ENCODE measurements at places on chromosomes 2 and 18.
A peak's percentile ranks its signal among the peaks of the same experiment; 100 is the strongest.

DNA sequence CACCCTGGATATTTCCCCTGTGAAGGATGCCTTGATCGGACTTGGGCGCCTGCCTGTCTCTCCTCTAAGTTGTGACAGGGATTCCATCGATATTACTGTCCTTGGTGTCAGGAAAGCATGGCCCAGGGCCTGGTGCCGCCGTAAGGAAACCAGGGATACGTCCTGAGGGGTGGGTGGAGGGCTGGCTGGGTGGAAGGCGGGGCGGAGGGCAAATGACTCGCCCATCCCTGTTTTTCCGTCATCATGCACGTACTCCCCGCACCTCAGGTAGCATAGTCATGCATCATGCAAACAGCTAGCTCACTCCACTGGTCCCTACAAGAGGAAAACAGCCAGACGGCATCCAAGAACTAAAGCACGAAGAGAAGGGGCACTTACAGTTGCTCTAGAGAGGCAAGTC, 57.1 kb downstream of the PXDN start:
- no peak for DNase-seq

GRCh38 chr2:68185541-68186164, 28.0 kb downstream of the PNO1 start:
- DNase-seq: peak; percentile 28

DNA sequence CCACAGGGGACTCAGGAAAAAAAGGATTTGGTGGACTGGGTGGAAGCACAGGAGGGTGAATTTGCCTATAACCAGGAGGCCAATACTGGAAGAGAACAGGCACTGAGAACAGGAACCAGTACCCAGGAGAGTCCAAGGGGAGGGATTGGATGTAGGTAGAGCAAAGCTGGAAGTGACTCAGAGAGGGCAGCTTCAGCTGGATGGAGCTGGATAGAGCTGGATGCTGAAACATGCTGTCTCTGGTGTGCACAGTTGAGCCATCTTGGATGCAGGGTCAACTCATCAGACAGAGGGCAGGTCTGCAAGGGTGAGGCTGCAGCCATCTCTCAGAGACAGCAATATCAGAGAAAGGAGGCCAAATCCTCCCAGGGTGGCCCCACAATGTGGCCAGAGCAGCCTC, 134.0 kb downstream of the GALNT14 start:
- DNase-seq: no peak

DNA sequence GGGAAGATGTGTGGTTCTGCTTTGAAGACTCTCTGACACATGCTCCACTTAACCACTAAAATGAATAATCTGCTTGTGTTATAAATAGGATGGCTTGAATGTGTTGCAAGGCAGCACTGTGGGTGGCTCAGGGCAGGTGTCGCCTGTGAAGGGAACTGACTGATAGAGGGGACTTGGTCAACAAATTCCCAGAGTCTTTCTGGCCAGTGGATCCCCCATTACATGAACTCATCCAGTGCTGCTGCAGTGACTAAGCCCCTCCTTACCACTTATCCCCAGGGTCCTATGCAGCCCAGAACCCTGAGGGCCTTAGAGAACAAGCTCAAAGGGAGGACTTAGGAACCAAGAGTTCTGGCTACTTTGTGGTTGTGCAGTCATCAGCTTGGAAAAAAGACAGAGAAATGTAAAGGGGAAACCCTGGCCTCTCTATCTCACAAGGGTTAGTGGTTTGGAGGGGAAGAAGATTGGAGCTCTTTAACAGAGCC, 226.2 kb upstream of the TNP1 start:
- DNase-seq: peak; percentile 59

- DNase-seq: no peak
These were observed 954 bp downstream of the RAPGEF4 start for GRCh38 chr2:172736424-172737174.

DNA sequence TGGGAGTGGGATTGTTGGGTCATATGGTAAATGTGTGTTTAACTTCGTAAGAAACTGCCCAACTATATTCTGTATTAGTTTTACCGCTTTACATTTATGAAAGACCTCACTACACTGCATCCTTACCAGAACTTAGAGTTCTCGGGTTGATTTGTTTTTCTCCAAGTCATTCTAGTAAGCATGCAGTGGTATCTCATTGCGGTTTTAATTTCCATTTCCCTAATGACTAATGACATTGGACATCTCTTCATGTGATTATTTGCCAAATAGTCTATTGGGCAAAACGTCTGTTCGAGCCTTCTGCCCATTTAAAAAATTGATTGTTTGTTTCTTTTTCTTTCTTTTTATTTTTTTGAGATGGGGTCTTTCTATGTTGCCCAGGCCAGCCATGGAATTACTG, 6.8 kb downstream of the FBLN7 start:
- DNase-seq: no peak

DNA sequence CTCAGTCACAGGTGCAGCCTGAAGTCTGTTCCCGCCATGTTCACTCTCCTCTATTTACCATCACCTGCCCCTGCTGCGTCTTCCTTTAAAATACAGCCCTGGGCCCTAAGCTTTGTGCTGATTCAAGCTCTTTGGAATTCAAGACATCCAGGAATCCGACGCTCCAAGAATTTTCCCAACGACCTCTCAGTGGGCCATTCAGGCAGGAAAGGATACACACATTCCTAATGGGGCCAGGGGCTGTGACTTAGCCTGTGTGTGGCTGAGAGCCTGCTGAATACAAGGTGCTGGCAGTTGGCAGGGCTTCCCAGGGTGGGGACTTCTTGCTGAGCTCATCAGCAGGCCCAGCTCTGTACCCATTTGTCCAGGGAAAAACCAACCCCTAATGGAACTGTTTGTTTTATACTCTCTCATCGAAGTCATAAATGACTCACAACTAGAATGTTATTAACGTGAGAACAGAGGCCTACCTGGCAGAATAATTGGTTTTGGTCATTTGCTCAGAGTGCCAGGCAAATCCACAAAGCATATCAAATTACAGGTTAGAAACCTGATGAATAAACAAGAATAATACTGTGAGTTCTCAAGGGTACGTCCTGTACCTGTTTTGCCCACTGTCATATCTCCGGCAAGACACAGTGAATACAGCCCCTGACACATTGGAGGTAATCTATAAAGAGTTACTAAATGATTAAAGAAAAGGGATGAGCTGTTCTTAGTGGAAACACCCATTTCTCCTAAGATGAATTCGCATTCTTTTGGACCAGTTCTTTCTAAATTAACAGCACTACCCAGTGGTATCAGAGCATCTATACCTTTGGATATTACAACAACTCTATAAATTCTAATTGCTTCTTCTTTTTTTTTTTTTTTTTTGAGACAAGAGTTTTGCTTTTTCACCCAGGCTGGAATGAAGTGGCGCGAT, 12.6 kb upstream of the KCMF1 start:
- peak; percentile 82 for DNase-seq

DNA sequence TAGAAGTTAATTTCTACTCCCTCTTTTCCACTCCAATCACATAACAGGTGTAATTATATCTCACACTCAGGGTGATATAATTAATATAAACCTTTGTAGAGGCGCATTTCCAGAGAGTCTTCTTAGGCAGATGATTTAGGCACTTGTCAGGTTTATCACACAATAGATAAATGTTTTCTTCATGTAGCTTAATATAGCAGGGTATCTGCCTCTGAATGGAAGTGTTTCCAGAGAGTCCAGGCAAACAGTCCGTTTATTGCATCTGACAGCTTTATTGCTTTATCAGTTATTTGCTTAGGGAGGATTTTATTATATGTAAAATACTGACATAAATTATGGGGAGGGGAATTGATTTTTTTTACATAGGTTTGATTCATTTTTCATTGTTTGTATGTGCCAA, 766.3 kb downstream of the SLC4A3 start:
- no peak for DNase-seq

GRCh38 chr2:151204756-151205155, 56.9 kb downstream of the RBM43 start:
- DNase-seq: no peak

DNA sequence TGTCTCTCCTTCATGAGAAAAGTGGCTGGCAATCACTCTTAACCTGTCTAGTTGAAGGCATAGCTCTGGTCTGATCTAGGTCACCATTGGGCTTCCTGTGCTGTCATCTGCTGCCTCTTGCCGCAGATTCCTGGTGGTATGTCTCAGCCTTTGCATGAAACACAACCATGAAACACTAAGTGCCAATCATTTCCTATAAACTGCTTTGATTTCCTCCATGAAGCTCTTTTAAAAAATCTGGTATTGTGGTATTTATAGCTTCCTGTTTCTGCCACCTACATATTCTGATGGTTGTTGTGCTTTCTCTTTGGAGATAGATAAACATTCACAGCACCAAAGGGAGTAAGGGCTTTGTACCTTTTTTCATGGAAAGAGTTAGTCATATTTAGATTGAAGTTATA, 120.0 kb upstream of the EPC2 start:
- no peak for DNase-seq

- no peak for DNase-seq
These were observed 53.1 kb downstream of the MCFD2 start for GRCh38 chr2:46862514-46862913.

GRCh38 chr2:220533485-220533884, 906.1 kb downstream of the SLC4A3 start:
- DNase-seq: peak; percentile 74

DNA sequence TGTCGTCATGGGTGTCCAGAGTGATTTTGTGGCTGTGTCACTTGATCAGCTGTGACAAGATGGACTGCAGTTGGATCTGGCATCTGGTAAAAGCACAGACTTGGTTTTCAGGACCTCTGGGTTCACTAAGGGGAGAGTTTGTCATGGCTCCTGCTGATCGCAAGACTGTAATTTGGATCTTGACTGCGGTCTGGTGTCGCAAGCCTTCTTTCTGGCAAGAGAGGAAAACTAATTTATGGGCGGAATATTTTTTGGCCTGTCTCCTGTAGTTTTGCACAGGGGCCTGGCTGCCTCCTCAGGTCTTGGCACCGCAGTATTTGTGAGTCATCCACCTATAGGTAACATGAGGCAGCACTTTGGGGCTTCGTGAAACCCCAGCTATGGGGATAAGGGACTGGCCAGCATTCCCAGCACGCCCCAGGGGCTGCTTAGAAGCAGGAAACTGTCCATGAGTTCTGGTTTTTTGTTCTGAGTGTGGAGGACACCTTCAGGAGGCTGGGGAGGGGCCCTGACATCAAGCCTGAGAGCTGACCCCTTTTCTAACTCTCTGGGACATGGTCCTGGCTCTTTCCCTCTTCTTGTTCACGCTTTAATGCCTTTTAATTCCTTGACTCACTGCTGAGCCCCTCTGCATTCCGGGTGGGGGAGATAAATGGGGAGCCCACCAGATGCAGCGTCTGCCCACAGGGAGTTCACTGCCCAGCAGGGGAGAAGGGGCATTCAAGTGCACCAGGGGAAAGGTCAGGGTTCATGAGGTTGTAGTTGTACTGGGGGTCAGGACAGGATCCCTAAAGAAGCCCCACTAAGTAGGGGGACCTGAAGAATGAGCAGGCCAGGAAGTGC, 12.2 kb downstream of the SH3BP4 start:
- DNase-seq: peak; percentile 53

DNA sequence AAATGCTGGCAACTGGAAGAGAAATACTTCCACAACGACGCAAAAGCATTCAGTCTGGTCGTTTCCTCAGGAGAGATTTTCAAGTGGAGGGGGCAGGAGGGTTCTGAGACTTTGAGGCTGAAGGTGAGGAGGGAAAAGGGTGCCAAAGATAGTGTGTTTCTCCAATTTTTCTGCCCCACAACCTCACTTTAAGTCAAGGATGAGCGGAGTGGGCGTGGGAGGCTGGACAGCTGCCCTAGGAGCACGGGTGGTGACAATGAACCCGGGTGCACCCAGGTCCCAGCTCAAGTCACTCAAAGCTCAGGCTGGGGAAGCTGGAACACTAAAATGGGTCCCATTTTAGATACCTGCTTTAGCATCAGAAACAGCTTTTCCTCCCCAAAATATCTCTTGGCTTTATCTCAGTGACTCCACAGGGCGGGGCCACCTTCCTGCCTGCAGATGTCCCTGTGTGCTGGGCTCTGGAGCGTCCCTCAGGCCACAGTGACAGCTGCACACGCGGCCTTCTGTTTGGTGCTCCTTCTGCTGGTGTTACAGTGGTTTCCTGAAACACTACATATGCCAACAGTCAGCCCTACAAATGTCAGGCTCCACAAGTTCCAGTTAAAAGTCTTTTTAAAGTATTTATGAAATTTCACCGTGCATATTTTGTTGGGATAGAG, 1.4 kb upstream of the MBP start:
- DNase-seq: no peak

- DNase-seq: no peak
These were observed 283.1 kb downstream of the ZNF385B start for GRCh38 chr2:179578171-179578916.

- DNase-seq: no peak
These were observed 31.5 kb upstream of the NFE2L2 start for GRCh38 chr2:177296040-177296439.

Data from iris pigment epithelial cell (primary cell).